ENCODE measurements at places on chromosomes 6 and 20.

GRCh38 chr20:20992686-20993360, 113.3 kb downstream of the LINC00237 start:
- no peak for DNase-seq

GRCh38 chr6:87789198-87789899, 87.3 kb upstream of the AKIRIN2 start:
- DNase-seq, result no peak

GRCh38 chr20:2519115-2519809, 10.5 kb upstream of the ZNF343 start:
- DNase-seq, result no peak

GRCh38 chr6:131954775-131955107, 3.6 kb upstream of the CCN2 start:
- DNase-seq, result no peak

GRCh38 chr6:19446570-19446969, 390.6 kb upstream of the ID4 start:
- DNase-seq, result no peak

GRCh38 chr6:167124753-167125152, 1.9 kb downstream of the CCR6 start:
- DNase-seq, result no peak

DNA sequence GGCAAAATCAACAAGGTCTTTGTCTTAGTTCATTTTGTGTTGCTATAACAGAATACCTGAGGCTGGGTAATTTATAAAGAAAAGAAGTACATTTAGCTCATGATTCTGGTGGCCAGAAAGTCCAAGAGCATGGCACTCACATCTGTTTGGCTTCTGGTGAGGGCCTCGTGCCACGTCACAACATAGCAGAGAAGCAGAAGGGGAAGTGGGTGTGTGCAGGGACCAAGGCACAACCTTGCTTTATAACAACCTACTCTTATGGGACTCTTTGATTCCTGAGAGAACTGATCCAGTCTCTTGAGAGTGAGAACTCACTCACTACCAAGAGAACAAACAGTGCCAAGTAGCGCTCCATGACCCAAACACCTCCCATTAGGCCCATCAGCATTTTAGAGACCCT, 25.4 kb downstream of the GABRR2 start:
- DNase-seq, result no peak

DNA sequence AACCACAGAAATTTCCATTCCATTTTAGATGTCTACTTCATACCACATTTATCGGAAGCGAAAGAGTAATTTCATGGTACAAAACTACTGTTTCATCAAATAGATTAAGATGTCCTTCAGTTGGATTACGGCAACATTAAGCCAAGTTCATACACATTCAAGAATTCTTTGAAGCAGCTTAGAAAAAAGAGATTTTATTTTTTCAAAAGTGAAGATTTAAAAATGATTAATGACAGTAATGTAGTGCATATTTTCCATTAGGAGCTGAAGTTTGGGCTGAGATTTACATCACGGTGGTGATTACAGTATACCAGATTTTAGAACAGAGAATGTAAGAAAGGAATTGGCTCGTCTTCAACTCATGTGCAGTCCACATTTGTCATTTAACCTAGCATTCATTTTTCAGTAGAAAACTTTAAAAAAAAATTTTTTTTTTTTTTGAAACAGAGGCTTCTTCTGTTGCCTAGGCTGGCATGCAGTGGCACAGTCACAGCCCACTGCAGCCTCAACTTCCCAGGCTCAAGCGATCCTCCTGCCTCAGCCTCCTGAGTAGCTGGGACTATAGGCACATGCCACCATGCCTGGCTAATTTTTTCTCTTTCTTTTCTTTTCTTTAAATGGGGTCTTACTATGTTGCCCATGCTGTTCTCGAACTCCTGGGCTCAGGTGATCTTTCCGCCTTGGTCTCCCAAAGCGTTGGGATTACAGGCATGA, 1.9 kb downstream of the SYNJ2 start:
- no peak for DNase-seq

DNA sequence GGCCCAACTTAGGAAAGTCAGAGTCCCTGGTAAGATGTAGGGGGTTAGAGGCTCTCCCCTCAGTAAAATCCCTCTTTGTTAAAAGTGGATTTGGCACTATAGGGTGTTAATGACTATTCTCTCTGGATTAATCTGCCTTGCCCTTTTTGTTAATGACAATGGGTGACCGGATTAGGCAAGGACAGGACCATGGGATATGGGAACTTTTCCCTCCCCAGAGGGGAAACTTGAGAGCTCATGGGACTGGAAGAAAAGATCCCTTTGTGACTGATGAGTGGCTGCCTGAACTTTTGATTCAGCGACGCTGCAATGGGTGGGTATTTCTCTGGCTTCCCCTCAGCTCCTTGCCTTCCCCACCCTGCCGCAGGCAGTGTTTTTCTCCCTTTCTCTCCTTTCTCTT, 12.2 kb upstream of the TAAR9 start:
- no peak for DNase-seq

- no peak for DNase-seq
Observed at GRCh38 chr20:49215232-49215631, 4.0 kb upstream of the DDX27 start.

DNA sequence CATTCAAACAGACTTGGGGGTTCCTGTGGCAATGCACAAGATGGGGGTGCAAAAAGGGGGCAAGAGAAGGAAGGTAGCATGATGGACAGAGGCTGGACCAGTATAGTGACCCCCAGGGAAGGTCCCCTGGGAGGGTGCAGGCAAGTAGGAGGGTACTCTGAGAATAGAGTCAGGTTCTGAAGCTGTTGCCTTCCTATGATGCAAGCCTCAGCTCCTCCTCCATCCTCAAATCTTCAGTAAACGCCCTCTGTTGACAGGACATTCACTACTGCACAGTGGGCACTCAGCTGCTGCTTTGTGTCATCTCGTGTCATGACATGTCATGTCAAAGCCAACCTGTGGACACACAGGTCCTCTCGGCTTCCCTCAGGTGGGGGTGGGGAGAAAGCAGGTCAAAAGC, 5.8 kb upstream of the SDCBP2 start:
- DNase-seq, result no peak

DNA sequence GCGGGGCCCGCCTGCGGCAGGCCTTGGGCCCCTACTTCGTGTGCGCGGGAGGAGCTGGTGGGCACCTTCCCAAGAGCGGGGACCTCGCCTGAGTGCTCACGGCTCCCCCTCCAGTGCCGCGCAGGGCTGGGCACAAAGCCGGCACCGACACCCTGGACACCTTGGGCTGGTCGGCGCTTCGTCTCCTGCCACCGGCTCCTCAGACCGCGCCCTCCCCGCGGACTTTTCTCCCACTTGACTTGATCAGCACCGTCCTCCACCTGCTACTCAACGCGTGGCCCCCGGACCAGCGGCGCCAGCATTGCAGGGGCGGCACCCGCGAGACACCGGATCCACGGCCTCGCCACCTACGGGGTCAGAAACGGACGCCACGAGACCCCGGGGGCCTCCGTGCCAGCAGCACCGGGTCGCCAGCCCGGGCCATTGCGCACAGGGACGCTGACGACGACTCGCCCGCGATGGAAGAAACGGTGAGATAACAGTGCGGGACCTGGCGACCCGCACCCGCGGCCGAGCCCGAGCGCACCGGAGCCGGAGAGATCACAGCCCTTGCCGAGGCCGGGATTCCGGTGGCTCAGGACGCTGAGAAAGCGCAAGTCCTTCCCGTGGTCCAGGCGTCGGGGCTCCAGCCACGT, 154.2 kb downstream of the DLL1 start:
- no peak for DNase-seq

DNA sequence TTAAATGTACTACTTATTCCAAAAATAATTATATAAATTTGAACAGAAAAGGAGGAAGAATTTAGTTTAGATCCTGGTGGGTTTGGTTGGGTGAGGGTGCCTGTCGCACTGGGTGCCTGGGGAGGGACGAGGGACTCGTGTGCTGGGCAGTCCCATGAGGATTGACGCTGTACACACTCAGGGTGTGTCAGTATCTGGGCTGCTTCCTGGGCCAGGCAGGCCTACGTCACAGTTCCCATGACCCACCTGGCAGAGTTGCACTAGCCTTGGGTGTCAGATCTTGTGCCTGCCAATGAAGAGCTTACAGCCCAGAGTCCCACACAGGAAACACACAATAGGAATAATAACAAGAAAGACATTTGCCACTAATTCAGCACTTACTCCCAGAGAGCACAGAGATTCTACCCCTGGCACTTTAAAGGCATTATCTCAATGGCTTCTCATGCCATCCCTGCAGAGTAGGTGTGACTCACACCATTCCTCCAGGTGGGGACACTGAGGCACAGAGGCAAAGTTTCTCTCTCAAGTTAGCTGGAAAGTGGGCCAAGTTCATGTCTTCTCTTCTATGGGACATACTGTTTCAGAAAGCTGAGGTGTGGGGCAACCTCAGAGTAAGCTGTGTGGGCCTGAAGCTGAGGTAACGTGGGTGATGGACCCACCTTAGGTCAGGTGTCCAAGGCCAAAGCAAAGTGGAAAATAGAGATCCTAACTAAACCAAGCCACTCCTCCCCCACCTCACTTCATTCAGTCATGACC, 1.3 kb upstream of the SDCBP2 start:
- DNase-seq, result no peak

DNA sequence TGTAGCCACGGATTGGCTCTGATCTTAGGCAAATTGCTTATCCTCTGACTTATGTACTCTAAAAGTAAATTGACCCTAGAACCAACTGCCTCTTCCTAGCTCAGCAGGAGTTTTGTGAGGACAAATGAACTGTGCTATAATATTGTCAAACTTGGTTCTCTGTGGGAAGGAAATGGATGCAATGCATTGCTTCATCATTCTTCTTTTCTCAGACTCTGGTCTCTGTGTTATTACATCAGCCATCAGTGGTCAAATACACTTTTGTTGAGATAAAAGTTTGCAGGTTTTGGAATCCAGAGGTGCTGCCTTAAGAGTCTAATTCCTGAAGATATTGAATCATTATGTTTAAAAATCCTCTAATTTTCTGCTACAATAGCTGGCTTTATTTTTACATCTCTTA, 64.9 kb downstream of the SLC24A3 start:
- no peak for DNase-seq

DNA sequence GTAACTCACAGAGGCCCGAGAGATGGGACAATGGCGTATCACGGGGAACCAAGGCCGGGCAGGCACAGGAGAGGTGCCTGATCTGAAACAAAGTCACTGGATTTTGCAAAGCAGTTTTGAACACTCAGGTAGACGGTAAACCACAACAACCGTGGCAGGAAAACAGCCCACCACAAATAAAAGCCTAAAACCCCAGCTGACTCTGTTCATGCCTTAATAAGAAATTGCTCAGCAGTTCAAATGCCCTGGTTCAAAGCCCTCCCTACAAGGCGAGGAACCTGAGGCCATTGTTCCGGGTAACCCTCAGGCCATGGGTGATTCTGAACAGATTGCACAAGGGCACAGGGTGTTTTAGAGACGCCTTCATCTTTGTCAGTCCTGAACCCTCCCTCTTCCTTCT, 114.2 kb downstream of the MAP3K7 start:
- DNase-seq, result no peak

- DNase-seq, result no peak
Observed at GRCh38 chr6:113457198-113457597, 399.9 kb upstream of the MARCKS start.

DNA sequence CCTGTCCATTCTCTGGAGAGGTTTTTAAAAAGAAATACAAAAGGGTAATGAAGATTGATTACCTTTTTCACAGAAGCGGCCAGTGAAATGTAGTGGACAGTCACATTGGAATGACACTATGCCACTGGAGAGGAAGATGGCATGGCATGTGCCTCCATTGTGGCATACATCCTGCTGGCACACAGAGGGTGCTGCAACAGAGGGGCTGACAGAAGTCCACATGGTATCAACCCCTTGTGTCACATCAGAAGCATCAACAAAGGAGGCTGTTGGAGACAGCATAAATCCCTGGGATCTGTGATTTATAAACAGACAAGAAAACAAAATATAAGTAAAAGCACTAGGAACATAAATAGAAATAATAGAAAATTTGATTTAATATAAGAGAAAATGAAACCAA, 594.9 kb downstream of the PHF3 start:
- no peak for DNase-seq

GRCh38 chr6:121748850-121749249, 313.4 kb downstream of the GJA1 start:
- no peak for DNase-seq

- DNase-seq, result no peak
Observed at GRCh38 chr20:10504994-10505730, 70.1 kb downstream of the SLX4IP start.

GRCh38 chr6:157682856-157683481, 140.1 kb upstream of the SNX9 start:
- DNase-seq, result no peak

Measured in stimulated activated CD4-positive, alpha-beta T cell treated with anti-CD3 and anti-CD28 coated beads, TNF-alpha, amount 100 ng/mL, for 1 hour (primary cell).